ENCODE measurements at places on chromosomes 4 and X.

DNA sequence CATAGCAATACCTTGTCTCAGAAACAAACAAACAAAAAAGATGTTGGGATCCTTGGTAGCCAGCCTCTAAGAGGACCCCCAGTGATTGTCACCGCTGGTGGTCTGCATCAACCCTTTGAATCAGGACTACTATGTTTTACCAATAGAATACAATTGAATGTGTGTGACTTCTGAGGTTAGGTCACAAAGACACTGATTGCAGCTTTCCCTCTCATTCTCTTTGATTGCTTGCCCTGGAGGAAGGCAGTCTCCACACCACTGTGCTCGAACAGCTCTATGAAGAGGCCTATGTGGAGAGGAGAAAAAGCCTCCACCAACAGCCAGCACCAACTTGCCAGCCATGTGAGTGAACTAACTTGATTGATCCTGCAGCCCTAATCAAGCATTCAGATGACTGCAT lies 2.8 kb upstream of the SMIM14 start:
- DNase-seq: no peak

DNA sequence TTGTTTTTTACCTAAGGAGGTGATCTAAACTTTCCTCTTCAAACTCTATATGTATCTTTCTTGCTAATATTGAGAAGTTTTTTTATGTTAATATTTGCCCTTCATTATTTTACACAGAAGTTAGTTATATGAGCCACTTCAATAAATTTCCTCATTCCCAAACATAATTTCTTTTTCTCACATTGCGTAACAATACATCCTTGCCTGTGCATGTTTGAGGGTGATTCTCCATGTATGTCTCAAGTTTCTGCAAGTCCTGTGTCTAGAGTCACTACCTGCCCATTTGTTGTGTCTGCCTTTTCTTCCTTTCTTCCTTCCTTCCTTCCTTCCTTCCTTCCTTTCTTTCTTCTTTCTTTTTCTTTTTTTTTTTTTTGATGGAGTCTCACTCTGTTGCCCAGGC lies 2057.9 kb downstream of the PCDH7 start:
- no peak for DNase-seq

DNA sequence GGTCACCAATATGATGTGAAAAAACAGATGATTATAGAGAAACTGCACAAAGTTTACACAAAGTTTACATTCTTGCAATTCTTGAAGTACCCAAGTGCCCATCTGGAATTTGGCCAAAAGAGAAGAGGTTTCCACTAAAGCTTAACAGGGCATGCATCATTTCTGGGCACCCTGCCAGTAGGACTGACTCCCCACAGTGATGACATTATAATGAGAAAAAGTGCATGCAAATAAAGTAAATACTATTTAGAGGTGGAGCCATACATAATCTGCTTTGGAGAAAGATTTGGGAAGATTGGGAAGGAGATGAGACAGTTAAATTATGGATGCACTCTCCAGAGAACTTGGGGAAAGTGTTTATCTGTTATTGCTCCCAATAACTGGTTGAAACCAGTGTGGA lies 93.7 kb upstream of the TRPC3 start:
- no peak for DNase-seq

DNA sequence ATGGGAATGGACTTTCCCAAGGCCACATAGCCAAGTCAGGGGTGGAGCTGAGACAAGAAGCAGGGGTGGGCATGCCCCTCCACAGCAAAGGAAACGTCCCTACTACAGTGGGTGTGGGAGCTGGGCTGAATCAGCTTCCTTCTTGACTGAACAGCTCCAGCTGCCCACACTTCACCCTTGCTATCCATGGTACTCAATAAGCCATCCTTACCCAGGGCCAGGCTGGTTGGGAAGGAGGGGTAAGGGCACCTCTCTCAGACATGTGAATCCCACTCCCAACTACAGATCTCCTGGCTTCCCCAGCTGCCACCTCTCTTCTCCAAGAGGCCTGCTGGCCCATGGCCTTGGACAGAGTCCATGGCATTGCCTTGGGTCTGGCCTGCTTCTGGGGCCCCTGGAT lies 21.0 kb downstream of the LAS1L start:
- DNase-seq: no peak

- DNase-seq: no peak
Observed at GRCh38 chr4:61220556-61220955, 20.4 kb downstream of the ADGRL3 start.

DNA sequence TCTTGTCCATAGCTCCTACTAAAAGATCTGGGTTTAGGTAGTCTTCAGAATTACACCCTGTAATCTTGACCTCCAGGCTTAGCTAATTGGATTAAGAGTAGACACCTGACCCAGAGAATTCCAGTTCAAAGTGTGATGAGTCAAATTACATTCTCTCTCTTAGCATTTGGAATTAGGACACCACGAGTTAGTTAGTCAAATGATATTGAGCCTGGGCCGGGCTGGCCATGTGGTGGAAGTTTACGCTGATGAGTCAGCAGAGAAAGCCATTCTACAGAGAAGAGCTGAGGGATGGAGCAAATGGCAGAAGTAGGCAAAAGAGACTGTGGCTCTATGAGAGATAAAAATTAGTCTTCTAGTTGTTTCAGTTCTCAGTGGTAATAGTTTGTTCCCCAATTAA lies 31.1 kb downstream of the CEP44 start:
- DNase-seq: no peak

DNA sequence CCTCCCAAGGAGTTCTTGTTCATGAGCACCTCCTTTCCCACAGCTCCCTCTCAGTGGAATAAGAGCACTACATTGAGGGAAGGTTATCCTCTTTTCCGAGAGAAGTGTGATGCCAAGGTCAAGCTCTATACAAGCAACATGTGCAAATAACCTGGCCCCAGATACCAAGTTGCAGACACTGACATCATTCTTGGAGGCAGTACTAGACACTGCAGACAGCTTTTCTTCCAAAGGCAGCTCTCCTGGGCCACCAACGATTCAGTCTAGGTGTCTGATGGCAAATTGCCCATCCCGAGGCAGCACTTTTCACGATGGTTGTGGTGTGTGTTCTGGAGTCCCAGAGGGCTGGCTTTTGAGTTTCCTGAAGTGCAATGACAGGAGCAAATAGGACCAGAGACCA lies 384.9 kb downstream of the TLL1 start:
- DNase-seq: no peak

GRCh38 chr4:37661772-37662171 lies 24.4 kb downstream of the RELL1 start:
- no peak for DNase-seq

DNA sequence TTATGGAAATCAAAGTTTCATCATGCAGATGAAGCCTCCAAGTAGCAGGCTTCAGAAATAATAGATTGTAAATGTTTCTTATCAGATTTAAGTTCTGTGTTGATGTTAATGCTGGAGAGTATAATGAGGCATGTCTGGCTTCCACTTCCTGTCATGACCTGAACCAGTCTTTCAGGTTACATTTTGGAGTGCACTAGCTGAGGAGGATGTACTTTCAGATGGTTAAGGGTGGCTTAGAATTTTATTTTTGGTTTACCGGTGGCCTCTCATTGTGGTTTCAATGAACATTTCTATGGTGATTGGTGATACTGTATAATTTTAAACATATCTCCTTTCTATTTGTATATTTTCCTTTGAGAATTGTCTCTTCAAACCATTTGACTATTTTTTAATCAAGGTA lies 890.4 kb downstream of the SH3BGRL start:
- DNase-seq: no peak

DNA sequence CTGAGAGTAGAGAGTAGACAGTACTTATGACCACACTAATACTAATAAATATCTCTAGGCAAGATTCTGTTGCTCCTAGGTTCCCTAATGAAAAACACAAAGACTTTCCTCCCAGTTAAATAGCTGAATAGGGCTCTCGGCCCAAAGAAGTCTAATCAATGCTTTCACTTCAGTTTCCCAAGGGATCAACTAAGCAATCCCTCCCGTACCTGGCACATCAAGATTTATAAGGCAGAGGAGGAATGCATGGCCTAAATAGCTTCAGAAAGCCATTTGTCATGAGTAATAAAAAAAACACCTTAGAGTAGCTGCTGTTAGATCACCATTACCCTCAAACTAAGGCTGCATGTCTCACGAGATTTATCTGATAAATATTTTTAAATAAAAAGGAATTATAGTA lies 56.8 kb upstream of the EXOC1L start:
- no peak for DNase-seq

GRCh38 chr4:42568610-42569207 lies 88.2 kb downstream of the ATP8A1 start:
- no peak for DNase-seq

GRCh38 chr4:148263802-148264201 lies 178.4 kb downstream of the NR3C2 start:
- no peak for DNase-seq
